CD4-positive, alpha-beta T cell treated with Interleukin-15 for 4 hours (primary cell): ENCODE measurements at places on chromosomes 12 and 14.

DNA sequence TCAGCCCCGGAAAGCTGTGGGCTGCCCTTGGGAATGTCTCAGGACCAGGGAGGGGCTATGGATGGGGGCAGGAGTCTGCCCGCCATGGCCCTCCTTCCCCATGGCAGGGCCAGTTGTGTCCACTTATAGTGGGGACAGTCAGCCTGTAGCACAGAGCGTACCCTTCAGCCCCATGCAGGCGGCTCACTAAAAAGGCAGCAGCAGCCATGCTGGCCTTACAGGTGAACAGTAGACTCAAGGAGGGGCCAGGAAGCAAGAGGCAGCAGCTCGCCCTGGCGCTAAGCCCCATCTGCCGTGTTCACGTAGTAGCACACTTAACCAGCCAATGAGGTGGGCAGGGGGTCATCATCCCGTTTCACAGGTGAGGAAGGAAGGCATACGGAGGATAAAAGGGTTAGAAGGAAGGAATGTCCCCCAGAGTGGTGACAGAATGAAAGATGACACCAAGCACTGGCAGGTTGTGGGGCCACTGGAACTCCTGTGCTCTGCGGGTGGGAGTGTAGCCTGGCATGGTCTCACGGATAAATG lies 52.7 kb downstream of the FAM222A start:
- DNase-seq = no peak

- DNase-seq = no peak
Observed at GRCh38 chr12:121529184-121529583, 51.6 kb downstream of the KDM2B start.

DNA sequence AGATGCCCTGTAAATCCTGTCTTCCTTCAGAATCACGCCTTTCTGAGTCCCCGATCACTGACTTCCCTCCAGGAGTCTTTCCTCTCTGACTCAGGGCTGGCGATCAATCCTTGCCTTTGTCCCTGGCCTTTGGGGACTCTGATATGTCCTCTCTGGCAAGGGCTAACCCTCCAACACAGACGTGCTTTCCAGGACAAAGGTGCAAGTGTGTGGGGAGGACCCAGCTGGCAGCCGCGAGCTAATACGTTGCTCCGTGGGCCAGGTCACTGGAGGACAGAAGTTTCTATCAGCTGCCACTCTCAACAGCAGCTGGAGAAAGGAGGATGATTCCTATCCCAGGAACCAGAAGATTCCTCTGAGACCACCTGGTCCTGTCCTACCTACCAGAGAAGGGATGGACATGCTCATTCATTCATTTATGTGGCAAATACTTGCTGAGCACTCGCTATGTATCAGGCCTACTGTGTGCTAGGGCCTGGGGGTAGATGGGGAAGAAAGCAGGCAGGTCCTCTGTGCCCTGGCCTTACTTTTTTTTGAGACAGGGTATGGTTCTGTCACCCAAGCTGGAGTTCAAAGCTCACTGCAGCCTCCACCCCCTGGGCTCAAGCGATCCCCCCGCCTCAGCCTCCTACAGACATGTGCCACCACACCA lies 8.5 kb upstream of the SCARB1 start:
- no peak for DNase-seq

- DNase-seq = no peak
Observed at GRCh38 chr14:104647467-104648043, 41.9 kb upstream of the INF2 start.

DNA sequence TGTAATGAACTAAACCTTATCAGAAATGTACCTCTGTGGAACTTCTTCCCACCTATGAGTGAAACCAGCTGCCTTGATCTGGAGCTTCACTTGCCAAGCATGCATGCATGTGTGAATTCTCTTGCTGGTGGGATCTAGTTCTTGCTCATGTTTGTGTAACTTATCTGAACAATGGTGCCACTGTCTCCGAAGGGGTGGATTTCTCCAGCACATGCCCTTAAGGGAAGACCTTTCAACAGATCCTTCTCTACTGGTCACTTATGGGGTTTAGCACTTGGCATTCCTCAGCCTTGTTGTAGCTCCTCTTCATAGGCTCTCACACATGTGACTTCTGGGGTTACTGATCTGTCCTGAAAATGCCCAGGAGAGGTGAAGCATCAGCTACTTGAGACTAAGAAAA lies 25.0 kb downstream of the SMOC1 start:
- no peak for DNase-seq

DNA sequence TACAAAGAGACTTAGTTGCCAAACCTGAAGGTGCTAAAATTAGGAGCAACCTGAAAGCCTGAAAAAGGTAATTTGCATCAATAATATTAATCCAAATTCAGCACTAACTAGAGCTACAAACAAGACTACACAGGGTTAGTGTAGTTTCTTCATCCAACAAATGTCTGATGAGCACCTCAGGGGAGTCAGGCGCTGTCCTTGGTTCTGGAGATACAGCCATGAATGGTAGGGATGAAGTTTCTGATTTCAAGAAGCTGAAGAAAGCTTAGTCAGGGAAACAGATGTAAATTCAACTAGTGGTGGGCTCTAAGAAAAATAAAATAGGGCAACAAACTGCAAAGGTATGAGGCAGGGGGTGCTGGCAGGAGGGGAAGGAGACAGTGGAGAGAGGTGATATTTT lies 266.3 kb downstream of the GLT1D1 start:
- DNase-seq = no peak

DNA sequence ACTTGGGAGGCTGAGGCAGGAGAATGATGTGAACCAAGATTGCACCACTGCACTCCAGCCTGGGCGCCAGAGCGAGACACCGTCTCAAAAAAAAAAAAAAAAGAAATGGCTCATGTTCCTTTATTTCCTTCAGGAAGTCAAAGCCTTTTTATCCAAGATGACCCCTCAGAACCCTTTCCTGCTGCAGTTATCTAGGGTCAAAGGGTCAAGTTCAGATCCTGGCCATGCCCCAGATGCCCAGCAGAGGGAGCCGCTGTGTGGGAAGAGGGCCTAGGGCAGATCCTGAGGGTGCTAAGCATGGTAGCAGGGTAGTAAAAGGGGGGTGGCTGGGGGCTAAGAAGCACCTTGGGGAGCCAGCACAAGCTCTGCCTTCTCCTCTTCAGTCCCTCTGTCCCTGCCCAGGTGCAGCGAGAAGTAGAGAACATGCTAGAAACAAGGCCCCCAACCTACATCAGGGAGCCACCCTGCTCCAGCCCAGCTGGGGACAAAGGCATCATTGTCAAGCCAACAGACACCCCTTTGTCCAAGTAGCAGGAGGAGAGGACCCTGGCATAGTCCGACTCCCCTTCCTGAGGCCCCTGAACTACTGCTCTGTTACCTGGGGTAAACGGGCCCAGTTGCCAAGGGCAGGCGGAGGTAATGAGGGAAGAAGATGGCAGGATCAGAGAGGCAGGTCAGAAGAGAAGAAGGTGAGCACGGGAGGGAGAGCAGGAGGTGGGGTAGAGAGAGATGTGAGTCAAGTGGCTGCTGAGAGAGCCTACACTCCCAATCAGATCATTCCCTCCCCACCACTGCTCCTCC lies 6.5 kb downstream of the NFE2 start:
- peak; percentile 64 for DNase-seq

GRCh38 chr14:71362282-71362681 lies 455.0 kb downstream of the PCNX1 start:
- no peak for DNase-seq

DNA sequence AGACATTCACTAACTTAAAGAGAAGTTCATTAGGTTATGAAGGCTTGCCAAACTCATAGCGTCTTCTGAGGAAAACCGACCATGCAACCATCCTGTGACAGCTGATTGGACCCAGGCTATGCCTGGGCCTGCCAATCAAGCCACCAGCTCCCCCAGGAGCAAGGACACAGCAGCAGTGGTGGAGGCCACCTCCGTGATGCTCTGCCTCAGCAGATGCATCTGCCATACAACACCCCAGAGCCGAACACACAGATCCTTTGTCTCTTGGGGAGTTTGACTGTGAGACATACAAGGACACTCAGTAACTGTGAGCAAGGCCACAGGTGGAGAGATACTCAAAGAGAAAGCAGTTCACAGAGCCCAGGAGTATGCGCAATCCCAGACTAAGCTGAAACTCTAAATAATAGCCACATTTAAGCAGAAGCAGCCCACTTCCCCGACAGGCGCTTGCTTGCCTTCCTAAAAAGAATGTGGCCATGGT lies 10.0 kb upstream of the CNIH1 start:
- DNase-seq = no peak

DNA sequence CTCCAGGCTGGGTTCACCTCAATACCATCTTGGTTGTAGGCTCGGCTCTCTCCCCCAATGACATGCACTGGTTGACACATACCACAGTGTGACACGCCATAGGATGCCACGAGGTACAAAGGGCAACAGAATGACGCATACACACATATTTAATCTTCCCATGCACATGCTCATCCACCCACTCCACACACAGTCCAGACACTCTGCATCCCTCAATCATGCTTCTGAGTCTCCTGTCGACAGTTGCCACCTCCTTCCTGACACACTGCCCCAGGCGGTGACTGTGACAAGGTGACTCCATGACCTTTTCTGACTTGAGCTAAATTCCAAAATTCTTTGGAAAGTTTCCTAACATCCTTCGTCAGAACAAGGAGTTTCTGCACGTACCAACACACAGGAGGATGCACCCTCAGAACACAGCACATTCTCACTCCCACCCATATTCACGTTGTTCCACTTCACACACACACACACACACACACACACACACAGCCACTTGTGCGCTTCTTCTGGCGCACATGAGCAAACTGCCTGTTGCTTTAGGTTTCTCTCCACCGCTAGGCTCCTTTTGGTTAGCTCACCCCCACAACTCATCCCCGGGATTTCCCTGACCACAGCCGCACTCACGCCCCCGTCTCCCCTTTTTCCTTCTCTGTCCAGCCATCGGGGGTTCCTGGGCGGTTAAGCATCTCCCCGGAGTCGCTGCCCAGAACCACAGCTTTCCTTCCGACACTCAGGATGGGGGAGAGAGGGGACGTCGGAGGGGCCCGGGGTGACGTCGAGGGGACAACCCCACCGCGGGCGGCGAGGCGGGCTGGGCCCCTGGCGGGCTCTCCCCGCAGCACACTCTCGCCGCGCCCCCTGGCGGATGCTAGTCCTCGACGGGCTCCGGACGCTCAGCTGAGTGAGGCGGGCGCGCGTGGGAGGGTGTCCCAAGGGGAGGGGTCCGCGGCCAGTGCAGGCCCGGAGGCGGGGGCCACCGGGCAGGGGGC lies 536 bp upstream of the WNT1 start:
- peak; percentile 78 for DNase-seq

GRCh38 chr12:3335078-3335487 lies 155.9 kb upstream of the PRMT8 start:
- no peak for DNase-seq

DNA sequence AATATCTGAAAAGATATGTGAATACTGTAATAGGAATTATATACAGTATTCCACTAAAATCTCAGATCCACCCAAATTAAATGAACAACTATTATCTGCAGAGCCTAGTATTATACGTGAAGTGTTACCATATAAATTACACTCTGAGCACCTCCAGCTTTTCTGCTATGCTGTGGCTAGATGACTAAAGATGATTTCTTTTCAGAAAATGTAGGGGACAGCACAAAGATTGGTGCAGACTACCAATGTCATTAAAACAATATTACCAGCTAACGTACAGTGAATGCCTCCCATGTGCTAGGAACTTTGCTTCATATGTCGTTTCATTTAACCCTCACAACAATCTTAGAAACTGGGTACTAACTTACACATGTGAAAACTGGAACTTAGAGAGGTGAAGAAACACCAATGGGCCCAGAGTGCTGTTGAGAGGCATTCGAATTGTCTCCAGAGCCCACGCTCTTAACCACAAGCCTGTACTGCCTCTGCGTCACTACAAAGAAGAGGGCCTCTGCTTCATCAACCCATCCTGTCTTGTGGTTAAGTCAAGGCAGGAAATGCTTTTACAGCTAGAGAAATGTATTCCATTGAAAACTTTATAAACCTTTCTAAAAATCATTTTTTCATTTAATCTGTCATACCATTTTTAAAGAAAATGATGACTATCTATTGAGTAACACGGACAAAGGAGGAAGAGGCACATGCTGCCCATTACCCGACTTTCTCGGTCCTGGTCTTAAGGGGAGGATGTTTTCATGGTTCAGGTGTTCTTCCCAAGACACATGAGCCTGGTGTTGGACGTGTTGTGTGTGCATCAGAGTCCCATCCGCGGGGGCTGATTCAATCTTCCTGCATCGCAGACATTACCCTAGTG lies 1.3 kb downstream of the GPR65 start:
- peak; percentile 80 for DNase-seq

DNA sequence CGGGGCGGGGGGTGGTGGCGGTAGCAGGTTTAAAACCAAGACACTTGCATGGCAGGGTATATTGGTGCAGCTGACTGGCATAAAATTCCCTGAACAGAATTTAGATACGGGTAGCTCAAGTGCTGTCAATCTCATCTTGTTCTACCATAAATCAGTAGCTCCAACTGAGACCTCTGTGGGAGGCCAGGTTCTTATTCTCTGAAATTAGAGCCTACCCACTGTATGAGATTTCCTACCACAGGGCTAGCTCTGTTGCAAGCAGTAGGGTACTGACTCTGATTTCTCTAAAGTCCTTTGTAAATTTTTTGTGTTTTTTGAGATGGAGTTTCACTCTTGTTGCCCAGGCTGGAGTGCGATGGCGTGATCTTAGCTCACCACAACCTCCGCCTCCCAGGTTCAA lies 3.3 kb upstream of the RPLP0 start:
- no peak for DNase-seq

DNA sequence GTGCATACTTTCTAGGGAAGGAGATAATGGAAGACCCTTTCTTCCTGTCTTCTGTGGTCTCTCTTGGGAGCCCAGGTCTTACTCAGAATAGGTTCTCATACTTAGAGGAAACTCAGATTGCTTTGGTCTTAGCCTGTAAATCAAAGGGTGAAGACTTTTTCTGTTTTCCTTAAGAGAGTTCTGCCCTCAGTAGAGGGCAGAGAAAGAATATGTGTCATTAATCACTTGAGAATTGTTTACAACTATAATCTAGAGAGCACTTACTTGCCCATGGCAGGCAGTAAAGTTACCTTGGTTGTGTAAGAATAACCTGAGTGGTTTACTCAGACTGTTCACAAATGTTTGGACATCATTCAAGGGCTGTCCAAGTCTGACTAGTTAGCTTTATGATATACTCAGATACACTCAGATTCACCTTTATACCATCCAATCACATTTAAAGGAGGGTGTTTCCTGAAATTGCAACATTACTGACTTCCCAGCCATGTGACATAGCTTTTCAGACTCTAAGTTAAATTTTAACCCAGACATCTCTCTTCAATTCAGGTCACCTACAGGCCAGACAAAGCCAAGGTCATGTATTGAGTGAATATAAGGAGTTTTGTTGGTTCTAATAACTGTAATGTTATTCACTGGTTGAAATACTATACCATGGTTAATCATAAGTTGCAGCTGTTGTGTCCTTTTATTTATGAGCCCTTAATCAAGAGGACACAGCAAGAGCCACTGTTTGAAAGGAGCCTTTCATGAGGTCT lies 372.2 kb downstream of the RAD51B start:
- DNase-seq = no peak

DNA sequence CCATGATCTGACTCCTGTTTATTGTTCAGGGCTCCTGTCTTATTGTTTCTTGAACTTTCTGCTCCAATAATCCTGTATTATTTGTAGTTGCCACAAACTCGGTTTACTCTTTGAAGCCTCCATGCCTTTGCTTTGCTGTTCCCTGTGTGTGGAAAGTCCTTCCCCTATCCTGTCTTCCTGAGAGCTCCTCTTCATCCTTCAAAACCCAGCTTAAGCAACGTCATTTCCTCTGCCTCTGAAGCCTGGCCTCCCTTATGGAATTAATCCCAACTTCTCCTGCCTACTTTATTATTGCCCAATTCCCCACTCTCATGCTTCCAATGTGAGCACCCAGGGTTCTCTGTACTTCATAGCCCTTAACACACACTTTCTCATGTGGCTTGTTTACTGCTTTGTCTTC lies 766.2 kb downstream of the MED13L start:
- no peak for DNase-seq
